ENCODE measurements at places on chromosomes 5 and 9.

GRCh38 chr5:75660678-75661465, 49.6 kb downstream of the ANKDD1B start:
- H3K4me1 ChIP-seq, result no peaks in the 10 kb centered on the region
- no peaks in the 10 kb centered on the region for H3K27me3 ChIP-seq
- H3K27ac ChIP-seq, result no peak overlapping the region
- no peak for DNase-seq
- no peaks in the 10 kb centered on the region for H3K36me3 ChIP-seq
- H3K4me3 ChIP-seq, result no peak overlapping the region

DNA sequence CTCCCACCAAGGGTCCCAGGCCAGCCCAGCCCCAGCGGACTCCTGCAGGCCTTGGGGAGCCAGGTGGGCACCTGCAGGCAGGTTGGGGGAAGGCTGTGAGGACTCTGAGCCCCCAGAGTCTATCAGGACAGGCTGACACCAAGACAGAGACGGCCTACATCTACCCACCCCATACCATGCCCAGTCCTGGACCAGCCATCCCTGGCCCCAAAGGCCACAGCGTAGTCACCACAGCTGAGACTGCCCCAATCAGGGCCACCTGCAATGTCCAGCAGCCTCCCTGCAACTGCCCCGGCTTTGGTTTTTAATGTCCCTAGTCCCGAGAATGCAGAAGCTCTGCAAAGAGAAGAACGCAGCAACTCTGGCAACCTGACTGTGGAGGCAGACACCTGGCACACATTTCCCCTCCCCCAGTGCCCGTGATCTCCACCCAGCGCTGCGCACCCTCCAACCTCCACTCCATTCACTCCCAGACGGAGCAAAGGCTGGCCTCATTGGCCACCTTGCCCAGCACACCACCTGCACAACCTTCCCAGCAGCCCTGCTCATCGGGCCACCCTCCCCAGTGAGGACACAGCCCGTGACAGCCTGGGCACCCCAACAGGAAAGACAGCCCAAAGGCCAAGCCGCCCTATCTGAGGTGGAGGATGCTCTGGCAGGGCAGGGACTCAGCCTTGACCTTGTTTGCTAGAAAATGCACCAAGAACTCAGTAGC, 14.9 kb downstream of the ADAMTS2 start:
- no peak overlapping the region for H3K4me3 ChIP-seq
- DNase-seq, result no peak
- H3K27me3 ChIP-seq, result peaks cover 24% of the 10 kb centered on the region
- no peaks in the 10 kb centered on the region for H3K4me1 ChIP-seq
- no peak overlapping the region for H3K27ac ChIP-seq
- H3K36me3 ChIP-seq, result no peaks in the 10 kb centered on the region

DNA sequence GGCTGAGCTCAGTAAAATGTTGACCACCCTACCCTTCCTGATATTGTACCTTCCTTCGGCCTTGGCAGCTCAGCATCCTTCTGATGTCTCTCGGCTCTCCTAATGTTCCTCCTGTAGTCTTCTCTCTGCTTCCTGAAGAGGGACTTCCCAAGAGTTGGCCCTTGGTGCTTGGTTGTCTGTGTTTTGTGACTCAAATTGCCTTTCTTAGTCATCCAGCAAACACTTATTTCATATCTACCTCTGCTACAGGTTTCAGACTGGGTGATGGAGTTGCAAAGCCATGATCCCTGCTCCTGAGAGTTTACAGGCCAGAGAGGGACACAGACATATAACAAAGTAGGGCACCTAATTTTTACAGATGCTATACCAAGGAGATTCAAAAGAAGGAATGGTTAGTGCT, 70.1 kb downstream of the SV2C start:
- H3K27ac ChIP-seq, result no peak overlapping the region
- H3K4me3 ChIP-seq, result no peak overlapping the region
- peaks cover 7% of the 10 kb centered on the region for H3K27me3 ChIP-seq
- H3K4me1 ChIP-seq, result no peaks in the 10 kb centered on the region
- H3K36me3 ChIP-seq, result no peaks in the 10 kb centered on the region

GRCh38 chr9:37438359-37438758, 15.9 kb downstream of the GRHPR start:
- H3K4me3 ChIP-seq, result no peak overlapping the region
- peaks cover 17% of the 10 kb centered on the region for H3K36me3 ChIP-seq
- no peaks in the 10 kb centered on the region for H3K27me3 ChIP-seq
- no peak for DNase-seq

GRCh38 chr5:97560599-97560993, 377.5 kb upstream of the RIOK2 start:
- no peaks in the 10 kb centered on the region for H3K27me3 ChIP-seq
- no peak overlapping the region for H3K27ac ChIP-seq
- no peak for DNase-seq
- no peaks in the 10 kb centered on the region for H3K36me3 ChIP-seq
- H3K4me3 ChIP-seq, result no peak overlapping the region

DNA sequence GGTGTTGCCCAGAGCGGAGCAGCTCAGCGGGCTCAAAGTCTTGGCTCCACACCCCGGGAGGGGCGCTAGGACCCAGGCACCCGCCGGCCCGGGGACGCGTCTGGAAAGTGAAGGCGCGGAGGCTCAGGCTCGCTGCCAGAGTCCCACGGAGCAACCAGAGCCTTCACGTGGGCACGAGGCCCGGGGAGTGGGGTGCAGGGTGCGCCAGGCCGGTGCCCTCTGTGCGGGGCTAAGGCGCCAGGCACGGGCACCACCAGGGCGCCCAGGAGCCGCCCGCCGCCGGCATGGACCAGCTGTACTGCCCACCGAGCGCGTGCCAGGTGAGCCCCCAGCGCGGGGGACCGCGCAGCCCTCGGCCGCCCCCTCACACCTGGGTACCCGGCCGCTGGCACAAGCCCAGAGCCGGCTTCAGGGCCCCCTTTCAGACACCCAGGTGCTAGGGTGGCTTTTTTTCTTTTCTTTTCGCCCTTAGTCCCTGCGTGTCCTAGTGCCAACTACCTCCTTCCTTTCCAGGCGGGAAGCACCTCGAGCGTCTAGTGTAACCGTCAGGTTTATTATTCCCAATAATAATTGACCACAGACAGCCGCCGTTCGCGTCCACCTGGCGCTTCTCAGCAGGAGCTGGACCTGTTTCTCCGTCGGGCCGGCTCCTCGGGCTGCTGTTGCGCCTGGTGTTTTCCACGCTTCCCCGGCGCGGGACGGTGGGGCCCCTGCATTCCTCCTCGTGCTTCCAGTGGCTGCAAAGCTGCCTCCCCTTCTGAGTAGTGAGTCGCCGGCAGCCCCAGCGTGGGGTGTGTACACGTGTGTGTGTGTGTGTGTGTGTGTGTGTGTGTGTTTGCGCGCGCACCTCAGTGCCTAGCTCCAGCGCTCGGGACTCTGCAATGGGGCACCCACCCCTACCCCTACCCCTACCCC, 30.1 kb upstream of the PDE8B start:
- no peak overlapping the region for H3K4me3 ChIP-seq
- peaks cover 5% of the 10 kb centered on the region for H3K4me1 ChIP-seq
- H3K36me3 ChIP-seq, result no peaks in the 10 kb centered on the region
- no peak for DNase-seq
- no peak overlapping the region for H3K27ac ChIP-seq

DNA sequence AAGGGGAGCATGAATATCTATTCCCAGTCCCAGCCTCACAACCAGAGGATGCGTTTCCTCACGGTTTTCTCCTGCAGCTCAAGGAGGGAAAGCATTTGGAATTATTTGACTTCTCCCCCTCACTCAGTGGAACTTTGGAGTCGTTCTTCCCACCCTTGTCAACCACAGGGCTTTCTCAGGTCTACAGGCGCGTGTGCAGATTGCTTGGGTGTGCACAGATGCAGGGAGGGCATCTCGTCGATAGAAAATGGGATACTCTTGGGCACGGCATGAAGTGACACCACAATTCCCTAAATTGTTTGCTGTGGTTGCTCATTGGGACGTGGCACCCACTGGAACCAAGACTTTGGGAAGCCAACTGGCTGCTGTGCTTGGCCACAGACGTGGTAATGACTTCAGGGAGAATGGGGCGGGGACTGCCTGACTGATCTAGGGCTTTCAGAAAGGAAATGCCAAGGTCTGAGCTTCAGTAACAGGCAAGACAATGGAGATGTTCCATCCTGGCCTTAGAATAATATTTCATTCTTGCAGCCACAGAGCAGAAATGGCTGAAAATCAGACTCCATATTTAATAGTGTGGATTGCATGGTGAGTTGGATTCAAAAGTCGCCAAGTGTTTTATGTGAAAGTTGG, 12.2 kb upstream of the OBP2B start:
- H3K36me3 ChIP-seq, result no peaks in the 10 kb centered on the region
- H3K4me1 ChIP-seq, result no peaks in the 10 kb centered on the region
- DNase-seq, result no peak
- H3K4me3 ChIP-seq, result no peak overlapping the region
